EH (cell line): ENCODE measurements at places on chromosomes 1 and 21.

DNA sequence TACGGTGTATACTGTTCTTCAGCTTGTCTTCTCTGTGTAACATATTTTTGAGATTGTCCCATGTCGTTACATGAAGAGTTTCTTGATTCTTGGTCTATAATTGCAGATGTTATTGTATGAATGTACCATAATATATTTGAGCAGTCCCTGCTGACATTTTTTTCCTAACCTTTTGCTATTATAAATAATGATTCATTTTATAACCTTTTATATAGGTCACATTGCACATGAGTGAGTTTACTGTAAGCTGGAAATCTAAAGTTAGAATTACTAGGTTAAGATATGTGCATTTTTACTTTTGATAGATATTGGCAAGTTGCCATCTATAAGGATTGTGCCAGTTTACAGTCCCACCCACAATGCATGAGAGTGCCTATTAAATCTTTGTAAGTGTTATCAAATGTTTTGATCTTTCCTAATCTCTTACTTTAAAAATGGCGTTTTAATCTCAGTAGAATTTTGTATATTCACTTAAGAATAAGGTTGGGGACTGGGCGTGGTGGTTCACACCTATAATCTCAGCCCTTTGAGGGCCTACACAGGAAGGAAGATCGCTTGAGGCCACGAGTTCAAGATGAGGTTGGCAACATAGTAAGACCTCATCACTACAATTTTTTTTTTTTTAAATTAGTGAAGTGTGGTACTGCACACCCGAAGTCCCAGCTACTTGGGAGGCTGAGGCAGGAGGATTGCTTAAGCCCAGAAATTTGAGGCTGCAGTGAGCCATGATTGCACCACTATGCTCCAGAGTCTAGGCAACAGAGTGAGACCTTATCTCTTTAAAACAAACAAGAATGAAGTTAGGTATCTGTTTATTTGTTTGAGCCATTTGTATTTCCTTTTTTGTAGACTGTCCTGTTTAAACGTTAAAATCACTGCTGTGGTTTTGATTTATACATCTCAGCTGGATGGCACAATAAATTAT, 36.5 kb downstream of the ZMYM1 start:
- DNase-seq = peak; percentile 18

- DNase-seq = peak; percentile 51
These were observed 20.4 kb upstream of the SLC2A1 start for GRCh38 chr1:42979036-42979430.

- no peak for DNase-seq
These were observed 51.7 kb downstream of the SKI start for GRCh38 chr1:2279817-2280216.

- DNase-seq = peak; percentile 68
These were observed 245.9 kb downstream of the DISC1 start for GRCh38 chr1:231872461-231872910.

GRCh38 chr1:37475380-37476086, 1.2 kb downstream of the ZC3H12A start:
- DNase-seq = peak; percentile 16

- peak; percentile 90 for DNase-seq
These were observed 1.6 kb downstream of the C1orf21 start for GRCh38 chr1:184388319-184388889.

DNA sequence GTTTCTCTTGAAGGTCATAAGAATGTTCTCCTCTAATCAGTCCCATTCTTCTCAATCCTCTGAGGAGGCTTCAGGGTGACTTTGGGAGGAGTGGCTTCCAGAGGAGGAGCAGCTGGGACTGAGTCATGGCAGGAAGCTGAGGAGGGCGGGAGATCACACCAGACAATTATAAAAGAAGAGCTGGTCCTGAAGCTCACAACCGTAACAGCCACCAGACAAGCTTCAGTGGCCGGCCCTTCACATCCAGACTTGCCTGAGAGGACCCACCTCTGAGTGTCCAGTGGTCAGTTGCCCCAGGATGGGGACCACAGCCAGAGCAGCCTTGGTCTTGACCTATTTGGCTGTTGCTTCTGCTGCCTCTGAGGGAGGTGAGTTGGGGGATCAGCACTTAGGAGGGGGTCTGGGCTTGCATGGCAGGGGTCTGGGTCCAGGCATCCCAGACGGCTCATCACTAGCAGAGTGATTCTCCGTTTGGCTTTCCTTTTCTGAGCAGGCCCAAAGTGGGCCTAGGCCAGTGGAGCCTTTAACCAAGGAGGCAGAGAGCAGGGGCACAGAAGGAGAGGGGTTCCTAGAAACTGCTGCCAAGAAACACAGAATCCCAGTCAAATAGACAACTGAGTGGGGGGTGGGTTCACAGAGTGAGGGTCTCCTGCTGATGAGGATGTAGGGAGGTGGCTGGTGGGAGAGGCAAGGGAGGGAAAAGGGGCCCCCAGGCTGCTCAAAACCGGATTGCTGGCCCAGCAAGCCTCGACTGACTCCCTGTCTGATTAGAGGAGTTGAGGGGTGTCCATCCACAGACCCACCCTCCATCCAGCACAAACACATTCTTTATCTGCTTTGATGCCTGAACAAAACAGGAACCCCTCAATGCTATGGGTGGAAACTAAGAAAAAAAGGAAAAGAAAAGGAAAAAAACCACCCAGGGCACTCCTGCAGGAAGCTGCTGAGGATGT, at the start of gene ECM1:
Gene ECM1 (plus strand): TSS at position 198 of the 953 bp plus-strand sequence. CDS start 101 bp downstream, at position 299.
- DNase-seq = peak; percentile 92

- peak; percentile 82 for DNase-seq
These were observed 7.1 kb upstream of the ZNF496 start for GRCh38 chr1:247338723-247339275.

GRCh38 chr1:221394011-221394544, 347.8 kb downstream of the DUSP10 start:
- peak; percentile 92 for DNase-seq

- no peak for DNase-seq
These were observed 45.9 kb upstream of the COL6A2 start for GRCh38 chr21:46051821-46052675.

DNA sequence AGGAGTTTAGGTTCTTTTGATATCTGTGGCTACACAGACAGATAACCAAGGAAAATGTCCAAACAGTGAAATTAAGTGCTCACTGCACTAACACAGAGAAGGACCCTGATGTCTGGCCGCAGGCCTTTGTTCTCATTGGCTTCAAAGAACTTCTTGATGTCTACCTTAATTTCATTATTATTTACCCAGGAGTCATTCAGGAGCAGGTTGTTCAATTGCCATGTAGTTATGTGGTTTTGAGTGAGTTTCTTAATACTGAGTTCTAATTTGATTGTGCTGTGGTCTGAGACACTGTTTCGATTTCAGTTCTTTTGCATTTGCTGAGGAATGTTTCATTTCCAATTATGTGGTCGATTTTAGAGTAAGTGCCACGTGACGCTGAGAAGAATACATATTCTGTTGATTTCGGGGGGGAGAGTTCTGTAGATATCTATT, 15.2 kb upstream of the LGALS8 start:
- no peak for DNase-seq

DNA sequence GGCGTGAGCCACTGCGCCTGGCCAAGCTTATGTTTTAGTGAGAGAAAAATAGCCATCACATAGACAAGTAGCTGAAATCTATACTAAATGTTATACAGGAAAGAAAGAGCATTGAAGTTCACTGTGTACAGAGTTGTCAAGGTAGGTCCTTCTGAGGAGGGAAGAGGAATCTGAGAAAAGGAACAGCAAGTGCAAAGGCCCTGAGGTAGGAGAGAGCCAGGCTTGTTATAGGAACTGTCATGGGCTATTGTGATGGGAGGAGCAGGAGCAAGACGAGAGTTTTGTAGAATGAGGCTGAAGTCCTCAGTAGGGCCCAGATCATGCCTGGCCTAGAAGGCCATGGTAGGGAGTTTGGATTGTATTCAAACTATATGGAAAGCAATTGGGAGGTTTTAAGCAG, 4.6 kb downstream of the ZDHHC18 start:
- no peak for DNase-seq

- DNase-seq = peak; percentile 73
These were observed 4.8 kb upstream of the DYNLT5 start for GRCh38 chr1:66747501-66747900.

- DNase-seq = no peak
These were observed 16.6 kb upstream of the AK5 start for GRCh38 chr1:77265180-77265579.

GRCh38 chr1:157961805-157962762, 31.4 kb upstream of the KIRREL1 start:
- DNase-seq = peak; percentile 77
